NCI-H1930 (cell line): ENCODE measurements at places on chromosomes 7 and 10.

- no peak for DNase-seq
These were observed 127.3 kb downstream of the LHPP start for GRCh38 chr10:124588736-124589490.

- DNase-seq: no peak
These were observed 20.8 kb downstream of the WIPI2 start for GRCh38 chr7:5210751-5211338.

- no peak for DNase-seq
These were observed 88.9 kb downstream of the ATE1 start for GRCh38 chr10:121838931-121839330.

DNA sequence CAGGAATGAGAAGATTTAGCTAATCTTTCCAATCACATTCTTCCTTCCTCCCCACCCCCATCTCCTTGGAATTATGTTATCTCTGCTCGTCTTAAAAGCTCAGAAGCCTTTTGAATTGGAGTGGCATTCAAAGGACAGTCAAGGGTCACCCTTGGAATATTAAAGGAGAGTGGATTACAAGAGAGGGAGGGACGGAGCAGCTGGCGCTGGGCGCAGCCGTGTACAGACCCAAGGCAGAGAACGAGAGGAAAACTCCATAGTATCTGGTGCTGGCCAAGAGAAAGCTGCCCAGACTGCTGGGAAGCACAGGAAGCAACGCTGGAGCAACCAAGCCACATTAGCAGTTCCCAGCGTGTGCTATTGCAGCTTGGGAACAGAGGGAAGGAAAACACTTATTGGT, 95.7 kb downstream of the POU6F2 start:
- DNase-seq: no peak

GRCh38 chr7:157682064-157682945, 345.5 kb downstream of the DNAJB6 start:
- no peak for DNase-seq

- no peak for DNase-seq
These were observed at the start of gene AOAH for GRCh38 chr7:36723951-36724664. TSS of gene AOAH (minus strand) at chr7:36724494. CDS start at chr7:36724148, 346 bp downstream.

DNA sequence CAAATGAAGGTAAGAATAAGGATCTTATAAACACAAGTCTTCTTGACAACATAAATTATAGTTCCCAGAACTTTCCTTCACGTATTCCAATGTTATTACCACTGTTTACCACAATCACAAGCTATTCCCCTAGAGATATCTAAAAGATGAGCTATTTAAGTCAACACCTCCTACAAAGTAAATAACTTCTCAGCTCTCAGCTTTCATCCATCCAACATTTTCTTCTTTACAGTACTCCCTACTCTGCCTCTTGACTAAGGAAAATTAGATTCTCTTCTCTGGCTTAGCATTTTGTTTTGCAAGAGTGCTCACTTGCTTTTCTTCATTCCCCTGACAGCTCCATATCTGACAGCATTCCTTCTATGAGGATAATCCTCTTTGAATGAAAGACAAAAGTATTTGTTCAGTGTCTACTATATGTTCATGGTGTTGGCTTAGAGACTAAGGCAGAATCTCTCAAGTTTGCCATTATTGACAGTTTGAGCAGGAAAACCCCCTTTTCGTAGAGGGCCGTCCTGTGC, 93.0 kb upstream of the IL6 start:
- no peak for DNase-seq

- DNase-seq: no peak
These were observed 17.7 kb upstream of the C10orf67 start for GRCh38 chr10:23362069-23362830.

GRCh38 chr10:34406463-34407323, 408.4 kb downstream of the PARD3 start:
- no peak for DNase-seq

- no peak for DNase-seq
These were observed 271.3 kb downstream of the TYW1 start for GRCh38 chr7:67267914-67268313.

DNA sequence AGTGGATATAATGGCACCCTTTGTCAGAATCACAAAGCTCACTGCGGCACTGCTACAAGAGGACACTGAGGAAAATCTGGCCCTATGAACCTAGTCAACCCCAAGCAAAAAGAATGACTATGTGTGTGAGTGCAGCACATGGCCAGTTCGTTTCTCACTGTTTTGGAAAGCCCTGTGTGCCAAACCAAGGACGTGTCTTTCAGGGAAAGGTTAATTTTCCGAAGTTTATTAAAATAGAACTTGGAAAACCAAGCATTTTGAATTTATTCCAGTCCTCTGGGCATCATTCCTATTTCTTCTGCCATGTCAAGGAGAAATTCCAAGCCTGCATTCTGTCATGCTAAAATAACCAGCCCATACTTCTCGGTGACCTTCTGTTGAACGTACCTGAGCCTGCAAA, 471.8 kb downstream of the PLXDC2 start:
- DNase-seq: no peak

DNA sequence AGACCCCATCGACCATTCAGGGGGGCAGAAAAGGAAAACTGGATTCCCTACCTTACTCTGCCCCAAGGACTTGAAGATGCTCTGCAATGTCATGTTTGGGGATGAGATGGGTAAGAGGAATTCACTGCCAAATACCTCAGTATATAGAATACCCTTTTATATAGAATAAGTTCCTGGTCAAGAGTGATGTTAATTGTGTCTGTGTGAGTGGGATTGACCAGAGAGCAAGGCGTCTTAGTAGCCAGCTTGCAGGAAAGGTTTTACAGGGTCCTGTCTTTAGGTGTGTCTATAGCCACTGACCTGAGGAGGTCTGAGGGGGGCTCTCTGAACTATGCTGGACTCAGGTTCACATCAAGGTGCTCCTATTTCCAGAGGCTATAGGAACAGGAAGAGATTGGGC, 1.4 kb downstream of the IFIT3 start:
- DNase-seq: no peak

- DNase-seq: no peak
These were observed 10.5 kb upstream of the DEPP1 start for GRCh38 chr10:44988957-44989585.

DNA sequence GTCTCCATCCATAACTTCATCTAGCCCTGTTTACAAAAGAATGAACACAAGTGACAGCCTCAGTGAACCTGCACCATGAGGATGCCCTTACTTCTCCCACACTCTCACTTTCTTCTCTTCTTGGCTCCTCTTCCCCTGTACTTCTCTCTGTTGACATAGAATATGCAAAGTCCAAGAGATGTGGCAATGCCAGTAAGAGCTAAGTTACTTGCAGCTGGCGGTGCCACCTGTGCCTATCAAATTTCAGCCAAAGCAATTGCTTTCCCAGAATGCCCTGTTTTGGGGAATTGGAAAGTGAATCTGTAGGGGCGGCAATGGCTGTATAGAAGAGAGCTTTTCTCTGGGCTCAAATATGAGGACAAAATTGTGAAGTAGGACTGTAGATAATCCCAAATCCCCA, 557.8 kb downstream of the AUTS2 start:
- DNase-seq: no peak

DNA sequence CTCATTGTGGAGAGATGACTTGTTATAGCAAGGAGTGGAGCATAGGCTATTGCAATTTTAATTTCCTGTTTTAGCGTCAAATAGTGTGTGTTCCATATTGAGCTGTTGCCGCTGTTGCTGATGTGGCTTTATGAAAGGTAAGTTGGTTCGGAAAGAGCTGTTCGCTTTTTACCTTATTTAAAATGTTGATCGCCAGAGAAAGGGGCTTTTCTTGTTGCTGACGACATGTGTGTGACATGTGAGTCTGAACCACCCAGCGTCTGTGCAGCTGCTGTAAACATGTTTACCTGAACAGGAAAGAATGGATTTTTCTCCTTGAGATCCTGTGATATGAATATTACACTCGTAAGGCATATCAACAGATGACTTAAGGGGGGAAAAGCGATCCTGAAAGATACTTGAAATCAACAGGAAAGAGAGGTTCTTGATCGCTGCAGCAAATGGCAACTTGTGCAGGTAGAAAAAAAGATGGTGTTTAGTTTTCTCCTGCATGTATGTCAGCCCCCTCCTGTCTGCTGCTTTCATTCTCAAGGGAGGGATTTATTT, 2.5 kb downstream of the ZEB1 start:
- no peak for DNase-seq

- DNase-seq: no peak
These were observed 105.0 kb downstream of the TRIM24 start for GRCh38 chr7:138565071-138565450.

DNA sequence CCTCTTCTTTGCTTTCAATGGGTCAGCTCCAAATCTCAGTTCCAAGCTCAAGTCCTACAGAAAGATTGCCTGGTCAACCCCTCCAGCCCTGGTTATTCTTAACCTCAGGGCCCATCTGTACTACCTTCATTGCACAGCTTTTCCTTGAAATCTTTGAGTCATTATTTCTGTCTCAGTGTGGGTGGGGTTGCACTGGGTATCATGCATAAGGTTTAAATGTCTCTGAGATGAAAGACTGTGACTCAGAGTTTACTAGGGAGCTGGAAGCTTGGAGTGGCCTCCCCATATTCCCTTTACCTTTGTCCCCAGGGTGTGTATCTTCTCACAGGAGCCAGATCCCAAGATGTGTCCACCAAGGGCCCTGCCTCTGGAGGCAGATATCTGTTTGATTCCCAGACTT, 3.3 kb upstream of the OR6V1 start:
- DNase-seq: no peak

DNA sequence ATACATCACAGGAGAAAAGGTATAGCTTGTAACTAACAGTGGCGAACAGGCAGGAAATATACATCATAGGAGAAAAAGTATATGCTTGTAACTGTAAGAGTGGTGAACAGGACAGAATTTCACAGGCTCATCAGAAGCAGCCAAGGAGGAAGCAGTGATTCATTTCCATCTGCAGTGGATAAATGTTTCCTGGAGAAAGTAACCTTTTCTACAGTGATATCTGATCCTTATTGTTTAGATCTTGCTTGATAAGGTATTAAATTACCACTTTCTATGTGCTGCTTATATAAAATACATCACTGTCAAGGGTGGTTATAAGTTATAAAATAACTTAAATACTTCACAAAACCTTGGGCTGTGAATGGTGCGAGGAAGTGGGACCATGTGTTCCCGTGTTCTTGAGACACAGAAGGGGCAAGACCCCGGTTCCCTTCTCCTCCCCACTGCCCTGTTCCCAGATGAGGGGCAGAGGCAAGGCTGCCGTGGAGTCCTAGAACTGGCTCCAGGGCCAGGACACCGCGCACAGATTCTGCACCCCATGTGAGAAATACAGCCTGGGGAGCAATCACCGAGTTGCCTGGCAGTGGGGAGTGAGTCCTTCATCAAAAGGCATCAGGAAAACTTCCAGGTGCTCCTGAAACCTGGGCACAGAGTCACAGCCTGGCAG, 135.2 kb downstream of the DIP2C start:
- DNase-seq: no peak

DNA sequence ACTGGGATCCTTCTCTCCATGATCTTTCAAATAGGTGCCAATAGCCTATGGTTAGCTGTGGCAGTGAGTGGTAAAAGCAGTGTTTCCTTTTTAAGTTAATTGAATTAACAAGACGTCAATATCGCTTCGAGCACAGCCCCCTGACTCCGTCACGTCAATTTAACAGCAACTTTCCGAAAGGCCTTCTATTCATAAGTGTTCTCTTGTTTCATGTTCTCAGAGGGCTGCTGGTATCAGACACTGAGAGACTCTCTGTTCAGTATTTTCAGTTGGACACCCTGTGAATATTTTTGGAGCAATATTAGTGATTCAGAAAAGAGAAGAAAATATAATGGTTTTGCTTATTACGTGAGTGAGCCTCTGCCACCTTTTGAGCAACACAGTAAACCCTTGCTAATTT, 174.2 kb upstream of the INSYN2A start:
- no peak for DNase-seq

DNA sequence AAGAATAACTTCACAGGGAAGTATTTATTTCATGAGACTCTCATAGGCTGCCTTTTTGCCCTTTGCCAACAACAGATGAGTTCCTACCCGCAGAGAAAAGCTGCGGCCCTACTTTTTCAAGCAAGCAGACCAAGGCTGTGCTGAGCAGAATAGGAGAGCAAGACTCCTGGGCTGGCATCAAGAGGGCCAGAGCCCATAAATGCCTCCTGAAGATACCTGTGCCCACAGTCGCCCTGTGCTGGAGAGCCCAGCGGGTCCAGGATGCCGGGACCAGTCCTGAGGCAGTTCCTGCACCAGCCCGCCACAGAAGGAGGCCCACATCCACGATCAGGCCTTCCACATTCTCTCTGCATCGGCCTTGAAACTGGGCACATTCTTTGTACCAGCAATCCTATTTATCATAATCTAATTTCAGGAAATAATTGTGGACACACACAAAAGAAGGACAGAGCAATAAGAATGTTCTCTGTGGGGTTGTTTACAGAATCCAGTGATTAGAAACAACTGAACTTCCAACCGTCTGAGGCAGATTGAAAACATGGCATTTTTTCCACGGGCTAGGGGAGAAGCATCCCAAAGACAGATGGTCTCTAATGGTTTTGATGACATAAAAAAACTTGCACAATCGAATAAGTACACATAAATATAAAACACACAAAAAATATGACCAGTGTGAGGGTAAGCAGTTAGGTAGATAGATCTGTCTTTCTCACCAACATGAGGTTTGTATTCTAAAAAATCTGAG, 95.6 kb downstream of the CPXM2 start:
- no peak for DNase-seq

DNA sequence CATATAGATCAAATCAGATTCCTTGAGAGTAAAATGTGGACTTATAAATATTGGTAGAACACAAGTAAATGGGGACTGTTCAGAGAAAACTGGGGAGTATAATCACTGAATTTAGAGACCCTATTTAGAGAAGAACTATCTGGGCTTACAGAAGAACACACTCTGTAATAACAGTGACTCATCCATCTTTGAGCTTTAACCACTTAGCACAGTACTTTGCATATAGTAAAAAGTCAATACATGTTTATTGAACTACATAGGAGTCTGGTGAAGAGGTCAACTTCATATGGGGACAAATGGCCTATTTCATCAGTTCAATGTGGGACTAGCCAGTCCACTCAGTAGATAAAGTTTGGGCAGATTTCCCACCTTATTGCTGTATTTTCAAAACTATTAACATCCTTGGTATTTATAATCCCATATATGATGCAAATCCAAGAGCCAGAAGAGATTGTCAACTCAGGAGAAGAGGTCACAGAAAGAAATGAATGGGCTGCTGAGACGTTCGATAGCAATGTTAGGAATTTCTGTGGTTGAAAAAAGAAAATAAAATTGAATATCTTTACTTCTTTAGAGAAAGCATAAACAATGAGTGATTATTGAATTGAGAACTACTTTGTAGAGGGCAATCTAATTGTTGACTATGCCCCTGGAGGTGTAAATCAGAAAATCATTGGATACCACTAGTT, 119.3 kb upstream of the CACNA2D1 start:
- no peak for DNase-seq

GRCh38 chr7:1463676-1464223, 4.5 kb upstream of the MICALL2 start:
- DNase-seq: no peak
